ENCODE measurements at places on chromosomes 16 and 17. TPM values are rescaled to one million over a fixed set of nuclear protein-coding genes. Genes with fewer than 3 reads are reported as not detected.

DNA sequence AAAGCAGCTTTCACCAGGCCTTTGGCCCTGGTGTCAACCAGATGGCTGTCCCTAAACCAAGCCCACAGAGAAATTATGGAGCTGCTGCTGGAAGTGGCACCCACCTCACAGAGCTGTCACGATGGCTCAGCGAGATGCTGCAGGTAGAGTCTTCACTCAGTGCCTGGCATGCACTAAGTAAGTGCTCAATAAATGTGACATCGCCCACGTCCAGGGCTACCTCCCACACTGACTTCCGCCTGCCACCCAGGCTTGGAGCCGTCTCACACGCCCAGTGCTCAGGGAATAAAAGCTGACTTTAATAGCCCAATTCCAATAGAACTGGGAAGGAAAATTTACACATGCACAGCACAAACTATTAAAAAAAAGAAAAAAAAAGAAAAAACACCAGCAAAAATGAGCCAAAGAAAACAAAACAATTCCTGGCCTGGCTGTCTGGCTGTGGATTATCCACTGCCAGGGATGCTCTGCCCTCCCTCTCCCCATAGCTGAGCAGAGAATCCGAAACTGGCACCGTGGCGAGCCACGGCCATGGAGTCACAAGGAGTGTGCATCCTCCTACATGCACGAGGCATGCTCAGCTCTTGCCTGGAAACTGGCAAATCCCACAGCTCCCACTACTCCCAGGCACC, 68.9 kb downstream of the ZNF423 start:
- DNase-seq, result no peak
- H3K36me3 ChIP-seq, result no peaks in the 10 kb centered on the region
- no peaks in the 10 kb centered on the region for H3K27me3 ChIP-seq
- H3K4me3 ChIP-seq, result no peak overlapping the region
- no peaks in the 10 kb centered on the region for H3K4me1 ChIP-seq
- H3K27ac ChIP-seq, result no peak overlapping the region

GRCh38 chr16:85905110-85906095, 6.4 kb downstream of the IRF8 start:
- H3K4me3 ChIP-seq, result no peak overlapping the region
- no peaks in the 10 kb centered on the region for H3K36me3 ChIP-seq
- no peaks in the 10 kb centered on the region for H3K27me3 ChIP-seq

GRCh38 chr17:48239603-48239995, 132.0 kb downstream of the SNX11 start:
- H3K4me3 ChIP-seq, result no peak overlapping the region
- H3K36me3 ChIP-seq, result no peaks in the 10 kb centered on the region
- H3K27ac ChIP-seq, result no peak overlapping the region
- H3K4me1 ChIP-seq, result peaks cover 2% of the 10 kb centered on the region

The CCDC200 gene
- not detected for total RNA-seq

All from adrenal gland (tissue), 19 donors.